H1 (cell line): ENCODE measurements at places on chromosomes 2 and 18.

DNA sequence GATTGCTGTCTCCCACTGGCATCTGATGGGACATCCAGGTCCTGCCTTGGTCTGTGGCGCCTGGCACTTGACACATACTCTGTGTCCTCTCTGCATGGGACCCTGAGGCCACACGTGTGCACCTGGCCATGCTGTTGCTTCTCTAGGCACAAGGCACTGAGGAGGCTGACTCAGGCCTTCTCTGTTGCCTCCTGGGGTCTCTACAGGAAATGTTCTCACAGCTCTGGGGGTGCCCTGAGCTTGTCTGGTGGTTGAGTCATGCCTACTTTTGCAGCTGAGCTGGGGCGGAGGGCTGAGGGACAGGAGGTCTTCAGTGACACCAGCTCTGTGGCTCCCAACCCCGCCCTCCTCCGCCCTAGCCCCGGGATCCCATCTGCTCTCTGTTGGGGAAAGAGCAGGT lies 207.0 kb upstream of the HS6ST1 start:
- no peak for DNase-seq

DNA sequence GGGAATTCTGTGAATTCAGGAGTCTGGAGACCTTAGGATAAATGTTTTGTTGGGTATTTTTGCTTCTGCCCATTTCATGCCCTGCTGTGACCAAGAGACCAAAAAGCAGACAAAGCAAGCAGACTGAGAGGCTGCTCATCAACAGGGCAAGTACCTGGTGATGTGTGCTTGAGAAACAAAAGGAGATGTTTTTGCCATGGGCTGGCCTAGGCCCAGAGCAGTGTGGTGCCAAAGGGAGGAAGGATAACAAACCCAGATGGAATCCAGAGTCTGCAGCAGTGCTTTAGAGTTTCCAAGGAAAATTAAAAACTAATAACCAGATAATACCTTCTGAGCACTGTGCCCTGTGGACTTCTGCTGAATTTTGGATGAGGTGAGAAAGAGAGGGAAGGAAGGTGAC lies 538.4 kb downstream of the STK39 start:
- DNase-seq, result no peak

DNA sequence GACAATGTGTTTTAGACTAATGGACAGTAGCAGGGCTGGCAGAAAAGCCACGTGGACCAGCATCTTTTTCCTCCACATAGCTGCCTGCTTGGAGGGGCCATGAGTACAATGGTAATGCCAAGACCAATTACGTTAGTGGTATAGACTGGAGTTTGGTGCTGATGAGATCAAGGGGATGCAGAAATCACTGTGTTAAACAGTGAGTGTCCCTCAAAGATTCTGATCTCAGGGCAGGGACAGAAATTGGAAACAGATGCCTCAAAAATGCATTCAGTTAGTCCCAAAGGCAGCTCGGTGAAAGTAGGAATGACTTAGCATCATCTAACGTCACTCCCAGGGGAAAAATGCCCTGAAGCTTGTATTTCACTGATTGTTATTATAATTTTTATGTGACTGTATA lies 72.4 kb downstream of the SLC16A14 start:
- no peak for DNase-seq

- no peak for DNase-seq
Observed at GRCh38 chr2:2974982-2975381, 402.6 kb downstream of the EIPR1 start.

GRCh38 chr18:52541056-52541455 lies 201.1 kb downstream of the DCC start:
- DNase-seq, result no peak
